Naive thymus-derived CD8-positive, alpha-beta T cell (primary cell): ENCODE measurements at places on chromosomes 4 and X. TPM values are rescaled to one million over a fixed set of nuclear protein-coding genes. Genes with fewer than 3 reads are reported as not detected.

DNA sequence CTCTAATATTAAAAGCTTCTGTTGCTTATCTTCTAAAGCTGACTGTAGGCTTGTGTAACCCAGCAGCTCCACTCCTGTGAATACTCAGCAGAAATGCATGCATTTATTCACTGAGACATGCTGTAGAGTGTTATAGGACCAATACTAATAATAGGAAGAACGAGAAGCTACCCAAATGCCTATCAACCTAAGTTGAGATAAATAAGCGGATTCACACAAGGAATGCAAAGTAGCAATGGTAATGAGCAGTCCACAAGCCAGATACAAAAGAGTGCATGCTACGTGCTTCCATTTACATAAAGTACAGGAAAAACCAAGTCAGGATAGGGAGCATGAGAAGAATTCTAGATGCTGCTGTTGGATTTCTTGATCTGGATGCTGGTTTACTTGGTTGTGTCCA, 155.9 kb downstream of the AASDH start:
- peaks cover 11% of the 10 kb centered on the region for H3K27me3 ChIP-seq
- peaks cover 7% of the 10 kb centered on the region for H3K4me1 ChIP-seq
- no peak for DNase-seq
- peaks cover 4% of the 10 kb centered on the region for H3K36me3 ChIP-seq
- no peak overlapping the region for H3K27ac ChIP-seq
- no peak overlapping the region for H3K4me3 ChIP-seq

Gene TRIML2
- not detected for polyA plus RNA-seq

GRCh38 chr4:108532738-108533137, 87.6 kb upstream of the RPL34 start:
- DNase-seq = no peak
- H3K4me3 ChIP-seq = peak overlapping the region; percentile 84
- H3K27me3 ChIP-seq = no peaks in the 10 kb centered on the region

Gene MAGEA10
- not detected for polyA plus RNA-seq

GRCh38 chr4:76208005-76208765, 5.4 kb downstream of the SCARB2 start:
- peak overlapping the region; percentile 2 for H3K4me3 ChIP-seq
- DNase-seq = no peak
- H3K4me1 ChIP-seq = peaks cover 67% of the 10 kb centered on the region
- peaks cover 18% of the 10 kb centered on the region for H3K36me3 ChIP-seq
- H3K27ac ChIP-seq = peak overlapping the region; percentile 27

GRCh38 chr4:112855058-112855457, 194.4 kb upstream of the ANK2 start:
- peaks cover 11% of the 10 kb centered on the region for H3K27me3 ChIP-seq
- no peak overlapping the region for H3K4me3 ChIP-seq
- no peak for DNase-seq
- H3K27ac ChIP-seq = no peak overlapping the region
- no peaks in the 10 kb centered on the region for H3K36me3 ChIP-seq
- H3K4me1 ChIP-seq = no peaks in the 10 kb centered on the region

Gene DKK2
- polyA plus RNA-seq = not detected

Gene BEX1
- 0.73 TPM for polyA plus RNA-seq

DNA sequence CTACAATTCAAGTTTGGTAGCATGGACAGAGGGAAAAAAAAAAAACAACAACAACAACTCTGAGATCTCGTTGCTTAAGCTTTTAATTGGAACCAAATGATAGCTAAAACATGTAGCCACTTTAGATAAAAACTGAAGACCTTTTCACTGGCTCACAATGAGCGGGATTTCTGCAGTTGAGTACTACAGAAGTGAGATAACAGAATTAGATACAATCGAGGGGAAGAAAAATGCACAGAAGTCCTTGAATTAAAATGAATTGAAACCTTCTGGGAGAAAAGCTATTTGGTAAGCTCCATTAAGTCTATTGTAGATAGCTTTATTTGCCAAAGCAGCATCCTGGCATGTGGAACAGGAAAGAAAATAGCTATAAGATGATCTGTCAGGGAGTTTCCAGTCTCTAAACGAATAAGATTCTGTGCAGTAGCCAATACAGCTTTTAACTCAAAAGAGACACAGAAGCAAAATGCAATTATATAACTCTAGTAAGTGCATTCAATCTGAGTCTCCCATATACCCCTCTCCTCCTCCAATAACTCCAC, 248.5 kb downstream of the ENOX2 start:
- DNase-seq = no peak
- H3K27me3 ChIP-seq = no peaks in the 10 kb centered on the region
- no peak overlapping the region for H3K4me3 ChIP-seq
- no peaks in the 10 kb centered on the region for H3K4me1 ChIP-seq
- no peak overlapping the region for H3K27ac ChIP-seq

DNA sequence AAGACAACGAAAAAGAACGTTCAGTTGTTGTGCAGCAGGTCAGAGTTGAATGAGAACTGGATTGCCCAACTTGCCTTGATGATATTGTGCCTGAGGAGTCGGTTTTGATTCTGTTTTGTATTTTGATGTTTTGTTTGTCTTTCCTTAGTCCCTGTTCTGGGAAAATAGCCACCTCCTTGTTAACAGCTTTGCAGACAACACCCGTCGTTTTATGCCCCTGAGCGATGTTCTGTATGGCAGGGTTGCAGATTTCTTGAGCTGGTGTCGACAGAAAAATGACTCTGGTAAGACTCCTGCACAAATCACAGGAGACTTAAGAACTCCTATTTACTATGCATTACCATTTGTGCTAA, 4.5 kb downstream of the BST1 start:
- no peaks in the 10 kb centered on the region for H3K36me3 ChIP-seq
- H3K27me3 ChIP-seq = no peaks in the 10 kb centered on the region
- no peak for DNase-seq
- H3K4me3 ChIP-seq = no peak overlapping the region
- no peak overlapping the region for H3K27ac ChIP-seq

DNA sequence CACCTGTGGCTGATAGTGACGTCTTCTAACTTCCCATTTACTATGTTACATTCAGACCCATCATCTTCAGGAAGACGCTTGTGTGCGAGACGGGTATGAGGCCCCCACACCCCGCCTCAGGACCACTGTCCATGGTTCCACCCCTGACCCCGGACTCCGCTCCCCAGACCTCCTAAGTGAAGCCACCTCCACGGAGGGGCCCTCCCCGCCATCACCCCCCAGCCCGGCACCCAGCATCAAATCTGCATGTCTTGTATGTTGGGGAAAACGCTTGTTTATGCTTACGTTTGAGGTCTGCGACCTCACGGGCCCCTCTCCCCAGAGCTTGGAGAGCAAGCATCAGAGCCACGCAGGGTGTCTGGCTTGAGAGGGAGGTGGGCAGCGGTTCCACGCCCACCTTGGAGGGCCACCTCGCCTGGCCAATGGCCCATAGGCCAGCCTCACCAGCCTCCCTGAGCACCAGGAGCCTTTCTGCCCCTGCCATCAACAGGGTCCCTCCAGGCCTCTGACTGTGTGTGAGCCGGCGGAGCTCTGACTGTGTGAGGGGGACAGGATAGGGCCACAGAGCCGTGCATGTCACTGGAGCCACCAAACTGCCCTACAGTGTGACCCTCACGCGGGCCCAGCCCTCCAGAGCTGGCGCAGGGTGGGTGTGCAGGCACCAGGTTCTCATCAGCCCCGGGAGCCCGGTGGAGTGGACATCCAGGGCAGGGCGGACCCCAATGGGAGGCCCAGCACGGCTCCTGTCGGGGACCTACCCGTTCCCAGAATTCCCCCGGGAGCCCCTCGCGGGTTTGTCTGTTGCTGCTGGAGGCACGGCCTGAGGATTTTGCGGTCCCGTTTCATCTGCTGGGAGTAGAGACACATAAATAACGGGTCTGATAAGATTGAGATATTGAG, 88.4 kb upstream of the NKX1-1 start:
- no peaks in the 10 kb centered on the region for H3K4me1 ChIP-seq
- H3K4me3 ChIP-seq = no peak overlapping the region
- peaks cover 2% of the 10 kb centered on the region for H3K27me3 ChIP-seq
- H3K27ac ChIP-seq = no peak overlapping the region

- H3K4me1 ChIP-seq = peaks cover 76% of the 10 kb centered on the region
- peak overlapping the region; percentile 76 for H3K27ac ChIP-seq
These were observed 4.3 kb downstream of the CHIC2 start for GRCh38 chr4:54060116-54060515.

DNA sequence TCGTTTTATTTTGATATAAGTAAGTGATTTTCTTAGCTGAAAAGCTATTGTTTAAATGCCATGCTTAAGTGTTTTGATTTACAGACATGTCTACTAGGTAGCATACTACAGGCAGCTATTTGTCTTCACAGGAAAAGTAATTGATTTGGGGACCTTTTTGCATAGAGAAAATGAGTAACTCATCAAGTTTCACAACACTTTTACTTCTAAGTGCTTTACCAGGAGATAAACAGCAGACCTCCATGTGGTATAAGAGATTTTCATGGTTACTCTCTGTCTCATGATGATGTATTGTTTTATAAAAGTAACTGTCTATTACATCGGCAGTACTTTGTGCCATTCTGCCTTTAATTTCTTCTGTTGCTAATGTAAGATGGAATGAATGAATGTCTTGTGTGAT, 28.7 kb downstream of the RBPJ start:
- no peak overlapping the region for H3K4me3 ChIP-seq
- DNase-seq = no peak
- H3K27me3 ChIP-seq = no peaks in the 10 kb centered on the region
- H3K27ac ChIP-seq = no peak overlapping the region
- peaks cover 27% of the 10 kb centered on the region for H3K4me1 ChIP-seq

- no peak for DNase-seq
- no peak overlapping the region for H3K27ac ChIP-seq
- H3K4me1 ChIP-seq = no peaks in the 10 kb centered on the region
- H3K4me3 ChIP-seq = no peak overlapping the region
These were observed 231.7 kb downstream of the FBXW7 start for GRCh38 chr4:152304220-152304619.

DNA sequence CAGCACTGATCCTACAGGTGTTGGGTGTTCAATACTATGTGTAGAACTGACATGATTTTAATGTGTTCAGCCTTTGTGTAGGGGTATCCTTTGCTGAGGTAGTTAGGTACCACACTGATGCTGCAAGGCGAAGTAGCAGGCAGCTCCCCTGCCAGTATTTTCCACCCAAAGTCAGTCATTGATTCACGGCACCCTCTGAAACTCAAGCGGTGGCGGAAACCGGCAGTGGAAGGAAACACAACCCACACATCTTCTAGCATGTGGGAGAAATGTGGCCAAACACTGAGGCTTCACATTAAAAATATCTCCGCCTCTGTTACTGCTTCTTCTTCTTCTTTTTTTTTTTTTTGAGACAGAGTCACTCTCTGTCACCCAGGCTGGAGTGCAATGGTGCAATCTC, 126.3 kb downstream of the AASDH start:
- no peak overlapping the region for H3K27ac ChIP-seq
- no peaks in the 10 kb centered on the region for H3K27me3 ChIP-seq
- DNase-seq = peak; percentile 56
- H3K4me1 ChIP-seq = peaks cover 16% of the 10 kb centered on the region
- no peaks in the 10 kb centered on the region for H3K36me3 ChIP-seq
- H3K4me3 ChIP-seq = no peak overlapping the region

DNA sequence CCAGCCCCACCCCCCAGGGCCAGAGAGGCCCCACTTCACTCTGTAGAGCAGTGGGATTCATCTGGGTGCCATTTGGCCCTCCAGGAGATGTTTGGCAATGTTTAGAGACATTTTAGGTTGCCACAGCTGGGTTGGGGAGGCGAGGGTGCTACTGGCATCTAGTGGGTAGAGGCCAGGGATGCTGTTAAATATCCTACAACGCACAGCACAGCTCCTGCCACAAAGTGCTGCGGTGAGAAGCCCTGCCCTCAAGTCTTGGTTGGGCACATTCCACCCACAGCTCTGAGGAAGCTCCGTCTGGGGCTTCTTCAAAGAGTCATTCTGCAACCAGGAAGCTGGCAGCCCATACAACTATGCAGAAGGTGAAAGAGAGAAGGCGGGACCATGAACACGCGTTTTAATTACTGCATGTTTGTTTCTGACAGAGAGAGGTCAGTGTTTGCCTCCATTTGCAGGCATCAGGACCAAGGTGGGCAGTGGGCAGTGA, 48.1 kb upstream of the FAM9C start:
- H3K4me3 ChIP-seq = peak overlapping the region; percentile 62
- peak overlapping the region; percentile 89 for H3K27ac ChIP-seq

Gene HSFX1
- not detected for polyA plus RNA-seq

GRCh38 chr4:97142893-97143292, 1000.4 kb downstream of the STPG2 start:
- no peaks in the 10 kb centered on the region for H3K36me3 ChIP-seq
- H3K27me3 ChIP-seq = no peaks in the 10 kb centered on the region
- no peak overlapping the region for H3K4me3 ChIP-seq
- DNase-seq = no peak
- H3K27ac ChIP-seq = no peak overlapping the region
- no peaks in the 10 kb centered on the region for H3K4me1 ChIP-seq

Gene GSPT2
- 10.1 TPM for polyA plus RNA-seq

GRCh38 chr4:1754336-1754735, 33.0 kb downstream of the TACC3 start:
- no peak for DNase-seq
- no peaks in the 10 kb centered on the region for H3K36me3 ChIP-seq
- H3K4me3 ChIP-seq = no peak overlapping the region
- no peak overlapping the region for H3K27ac ChIP-seq

DNA sequence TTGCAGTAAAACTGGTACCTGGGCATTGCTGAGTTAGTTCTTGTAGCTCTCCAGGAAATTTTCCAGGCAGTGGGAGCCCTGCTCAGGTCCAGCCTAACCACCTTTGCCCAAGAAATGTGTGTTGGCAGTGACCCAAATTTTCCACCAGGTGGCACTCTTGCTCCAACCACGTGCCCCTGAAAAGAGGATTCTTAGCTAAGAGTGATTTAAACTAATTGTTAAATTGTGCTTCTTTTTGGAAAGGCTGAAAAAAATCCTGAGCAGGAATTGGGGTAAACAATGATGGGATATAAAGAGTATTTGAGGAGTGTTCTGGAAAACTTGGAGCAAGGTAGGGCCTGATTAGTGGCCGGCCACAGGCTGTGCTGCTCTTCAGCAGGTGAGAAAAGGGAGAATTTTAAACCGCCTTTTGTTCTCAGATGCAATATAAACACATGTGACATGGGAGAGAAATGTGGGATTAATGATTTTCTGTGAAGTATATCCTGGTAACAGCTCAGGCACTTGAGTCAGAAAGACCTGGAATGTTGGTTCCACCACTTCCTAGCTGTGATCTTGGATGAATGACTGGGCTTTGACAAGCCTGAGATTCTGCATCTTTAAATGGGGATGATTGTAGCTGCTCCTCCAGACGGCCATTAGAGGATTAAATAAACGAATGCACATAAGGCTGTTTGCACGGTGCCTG, 219.6 kb downstream of the PTTG2 start:
- peaks cover 46% of the 10 kb centered on the region for H3K4me1 ChIP-seq
- peak; percentile 82 for DNase-seq
- H3K27ac ChIP-seq = no peak overlapping the region
- no peaks in the 10 kb centered on the region for H3K27me3 ChIP-seq

Gene MAB21L2
- not detected for polyA plus RNA-seq
